Stimulated activated CD4-positive, alpha-beta T cell treated with anti-CD3 and anti-CD28 coated beads, Interleukin-15, amount 100 ng/mL, for 48 hours (primary cell): ENCODE measurements at places on chromosomes 1 and 21.

DNA sequence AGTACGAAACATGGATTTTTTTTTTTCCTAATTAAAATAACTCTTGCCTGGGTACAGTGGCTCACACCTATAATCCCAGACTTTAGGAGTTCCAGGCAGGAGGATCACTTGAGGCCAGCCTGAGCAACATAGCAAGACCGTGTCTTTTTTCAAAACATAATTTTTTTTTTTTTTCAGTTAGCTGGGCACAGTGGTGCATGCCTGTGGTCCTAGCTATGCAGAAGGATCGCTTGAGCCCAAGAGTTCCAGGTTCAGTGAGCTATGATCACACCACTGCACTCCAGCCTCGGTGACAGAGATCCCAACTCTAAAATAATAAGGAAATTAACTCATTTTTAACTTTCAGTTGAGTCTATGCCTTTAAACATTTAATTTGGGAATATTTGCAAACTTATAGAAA, 170.1 kb downstream of the NEK7 start:
- no peak for DNase-seq

DNA sequence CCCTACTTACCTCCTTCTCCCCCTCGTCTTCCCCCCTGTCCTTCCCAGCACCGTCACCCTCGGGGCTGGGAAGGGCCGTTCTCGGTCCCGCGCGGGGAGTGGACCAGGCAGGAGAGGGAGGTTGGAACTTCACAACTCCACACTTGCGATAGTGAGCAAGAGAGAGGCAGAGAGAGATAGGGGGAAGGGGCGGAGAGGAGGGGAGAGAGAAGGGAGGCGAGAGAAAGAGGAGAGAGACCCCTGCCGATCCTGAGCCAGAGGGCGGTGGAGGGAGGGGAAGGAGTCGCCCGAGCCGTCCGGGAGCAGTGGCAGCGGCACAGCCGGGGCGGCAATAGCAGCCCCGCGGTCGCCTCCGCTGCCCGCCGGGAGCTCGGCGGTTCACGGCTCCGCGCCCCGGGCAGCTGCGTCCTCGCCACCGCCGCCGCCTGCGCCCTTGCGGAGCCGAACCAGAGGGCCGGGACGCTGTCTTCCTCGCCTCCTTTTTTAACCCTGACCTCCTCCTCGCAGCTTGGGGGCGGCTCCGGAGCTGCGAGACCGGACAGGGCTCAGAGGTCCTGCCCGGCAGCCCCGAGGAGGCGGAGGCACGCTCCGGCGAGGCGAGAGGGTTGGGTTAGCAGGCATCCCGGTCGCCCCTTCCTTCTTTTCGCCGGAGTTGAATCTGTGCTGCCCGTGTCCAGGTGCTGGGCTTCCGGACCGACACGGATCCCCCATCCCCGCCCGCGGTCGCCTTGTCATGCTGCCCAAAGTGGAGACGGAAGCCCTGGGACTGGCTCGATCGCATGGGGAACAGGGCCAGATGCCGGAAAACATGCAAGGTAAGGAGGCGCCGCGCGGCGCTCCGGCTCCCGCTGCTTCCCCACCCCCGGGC, 11.7 kb downstream of the NR5A2 start:
- no peak for DNase-seq

- DNase-seq, result no peak
Observed at GRCh38 chr1:93980320-93981273, 71.4 kb upstream of the GCLM start.

DNA sequence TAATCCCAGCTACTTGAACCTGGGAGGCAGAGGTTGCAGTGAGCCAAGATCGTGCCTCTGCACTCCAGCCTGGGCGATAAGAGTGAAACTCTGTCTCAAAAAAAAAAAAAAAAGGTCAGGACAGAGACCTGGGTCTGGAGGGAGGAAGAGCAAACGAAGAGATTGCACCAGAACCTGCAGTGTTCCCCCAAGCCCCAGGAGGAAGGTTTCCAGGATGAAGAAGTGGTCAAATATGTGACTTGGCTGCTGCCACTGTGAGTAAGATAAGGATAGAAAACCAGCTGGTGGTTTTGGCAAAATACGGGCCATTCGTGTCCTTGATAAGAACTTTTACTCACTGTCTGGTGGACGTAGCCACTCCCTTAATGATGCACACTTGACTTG, 42.2 kb downstream of the CLDN14 start:
- no peak for DNase-seq

DNA sequence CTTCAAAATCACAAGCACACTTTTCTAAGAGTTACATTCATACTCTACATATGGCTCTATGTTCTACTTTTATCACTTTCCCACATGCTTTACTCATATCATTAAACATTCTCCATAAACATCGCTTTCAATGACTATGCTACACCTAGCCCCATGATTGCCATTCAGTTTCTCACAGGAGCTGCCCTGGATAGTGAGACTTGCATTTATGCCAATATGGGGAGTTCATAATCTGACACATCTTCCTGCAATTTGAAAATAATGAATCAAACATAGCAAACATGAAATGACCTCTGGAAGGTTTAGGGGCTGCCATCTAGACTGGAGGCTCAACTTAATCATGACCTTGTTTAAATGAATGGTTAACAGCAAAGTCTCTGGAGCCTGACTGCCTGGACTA, 9.0 kb upstream of the CYP4A22 start:
- DNase-seq, result no peak

DNA sequence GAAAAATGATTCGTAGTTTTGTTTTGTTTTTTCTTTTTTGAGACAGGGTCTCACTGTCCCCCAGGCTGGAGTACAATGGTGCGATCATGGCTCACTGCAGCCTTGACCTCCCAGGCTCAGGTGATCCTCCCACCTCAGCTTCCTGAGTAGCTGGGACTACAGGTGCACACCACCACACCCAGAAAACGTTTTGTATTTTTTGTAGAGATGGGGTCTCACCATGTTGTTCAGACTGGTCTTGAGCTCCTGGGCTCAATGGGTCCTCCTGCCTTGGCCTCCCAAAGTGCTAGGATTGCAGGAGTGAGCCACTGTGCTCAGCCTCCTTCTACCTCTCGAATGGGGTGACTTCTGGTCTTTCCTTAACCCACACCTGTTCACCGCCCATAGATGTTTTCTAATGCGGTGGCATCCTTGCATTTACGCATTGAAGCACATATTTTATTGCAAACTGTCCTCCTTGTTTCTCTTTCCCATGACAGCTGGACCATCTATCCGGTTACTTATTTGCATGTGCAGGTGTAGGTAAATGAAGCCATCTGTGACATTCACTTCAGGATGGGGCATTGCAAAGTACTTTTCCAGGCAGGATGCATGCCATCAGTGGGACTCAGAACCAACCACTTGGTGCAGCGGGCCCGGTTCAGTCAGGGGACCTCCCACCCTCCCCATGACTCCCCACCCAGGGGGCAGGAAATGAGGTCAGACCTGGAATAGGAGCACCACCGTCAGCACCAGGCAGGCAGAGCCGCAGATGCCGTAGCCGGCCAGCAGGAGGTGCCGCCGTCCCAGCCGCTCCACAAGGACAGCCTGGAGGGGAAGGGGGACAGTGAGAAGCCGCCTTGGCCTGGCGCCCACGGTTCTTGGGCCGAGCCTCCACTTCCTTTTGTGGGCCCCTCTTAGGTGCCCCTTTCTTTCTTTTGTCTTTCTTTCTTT, 16.5 kb downstream of the SLC2A7 start:
- DNase-seq, result no peak

GRCh38 chr1:18820791-18821641, 38.4 kb downstream of the TAS1R2 start:
- DNase-seq, result peak; percentile 36

GRCh38 chr1:178278916-178279686, 185.2 kb downstream of the RASAL2 start:
- DNase-seq, result no peak

- DNase-seq, result peak; percentile 50
Observed at GRCh38 chr1:181089676-181090544, 1.4 kb downstream of the IER5 start.

GRCh38 chr1:180198196-180198595, 31.9 kb upstream of the LHX4 start:
- DNase-seq, result no peak

GRCh38 chr1:193265716-193266115, 79.3 kb upstream of the B3GALT2 start:
- no peak for DNase-seq

DNA sequence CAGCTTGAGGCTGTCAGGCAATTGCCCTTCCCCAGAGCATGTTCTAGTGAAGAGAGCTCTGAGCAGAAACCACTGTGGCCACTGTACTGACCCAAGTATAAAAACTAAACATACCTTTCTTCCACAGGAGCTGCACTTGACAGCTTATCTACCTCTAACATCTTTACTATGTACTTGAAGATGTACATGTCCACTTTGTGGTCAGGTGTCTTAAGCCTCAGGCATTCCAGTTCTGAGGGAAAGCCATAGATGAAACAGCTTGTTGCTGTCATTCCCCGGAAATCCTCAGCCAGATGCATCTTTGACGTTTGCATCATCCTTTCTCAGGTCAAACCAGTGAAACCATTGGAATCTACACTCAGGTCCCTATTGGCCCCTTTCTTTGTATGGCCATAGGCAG, 70.4 kb downstream of the CHRM3 start:
- DNase-seq, result no peak

DNA sequence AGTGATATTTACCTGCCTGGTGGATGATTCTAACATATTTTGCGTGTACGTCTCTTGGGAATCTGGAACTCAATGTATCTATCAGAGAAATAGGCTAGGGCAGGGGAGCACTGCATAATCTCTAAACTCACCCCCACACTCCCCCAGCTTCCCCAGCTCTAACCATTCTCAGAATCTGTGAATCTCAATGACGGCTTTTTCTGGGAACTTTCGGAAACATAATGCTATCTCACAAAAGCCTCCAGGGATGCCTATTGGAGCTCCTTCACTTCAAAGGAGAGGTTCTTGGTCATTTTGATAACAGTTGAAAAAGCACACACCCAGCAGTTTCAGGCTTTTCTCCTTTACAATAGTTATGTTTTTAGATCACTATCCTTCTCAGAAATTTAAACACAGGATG, 113.8 kb upstream of the MAGI3 start:
- no peak for DNase-seq

- no peak for DNase-seq
Observed at GRCh38 chr1:162074276-162075005, 5.0 kb downstream of the NOS1AP start.

GRCh38 chr1:60861961-60862567, 220.3 kb upstream of the NFIA start:
- DNase-seq, result no peak

DNA sequence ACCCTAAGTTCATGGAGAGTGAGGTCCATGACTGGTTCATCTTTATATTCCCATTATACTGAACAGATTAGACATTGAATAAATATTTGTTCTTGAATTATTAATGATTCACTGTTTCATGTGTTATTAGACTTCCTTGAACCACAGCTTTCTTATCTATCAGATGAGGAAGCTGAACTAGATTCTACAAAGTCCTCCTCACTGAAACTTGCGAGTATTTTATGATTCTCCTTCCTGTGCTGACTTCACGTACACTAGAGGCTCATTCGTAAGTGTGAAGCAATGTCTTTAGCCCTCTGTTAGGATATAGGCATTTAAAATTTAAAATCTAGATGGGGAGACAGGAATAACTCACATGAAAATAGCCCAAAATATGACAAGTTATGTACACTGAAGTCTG, 95.6 kb upstream of the IRF2BP2 start:
- DNase-seq, result no peak

DNA sequence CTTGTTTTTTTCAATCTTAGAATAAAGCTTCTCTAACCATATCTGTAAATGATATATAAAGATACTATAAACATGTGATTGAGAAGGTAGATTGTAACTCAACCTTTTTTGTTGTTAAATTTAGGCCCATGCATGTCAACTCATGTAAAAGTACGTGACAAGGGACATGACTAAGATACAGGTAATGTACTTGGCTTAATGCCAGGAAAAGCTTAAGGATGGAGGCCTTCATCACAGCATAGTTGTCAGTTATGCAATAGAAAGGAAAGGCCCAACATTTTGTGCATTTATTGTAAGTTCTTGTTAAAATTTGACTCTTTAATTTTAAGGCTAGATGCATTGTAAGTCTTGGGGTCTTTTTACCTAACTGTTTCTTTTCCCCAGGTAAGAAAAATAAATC, 305.1 kb downstream of the LTN1 start:
- no peak for DNase-seq

DNA sequence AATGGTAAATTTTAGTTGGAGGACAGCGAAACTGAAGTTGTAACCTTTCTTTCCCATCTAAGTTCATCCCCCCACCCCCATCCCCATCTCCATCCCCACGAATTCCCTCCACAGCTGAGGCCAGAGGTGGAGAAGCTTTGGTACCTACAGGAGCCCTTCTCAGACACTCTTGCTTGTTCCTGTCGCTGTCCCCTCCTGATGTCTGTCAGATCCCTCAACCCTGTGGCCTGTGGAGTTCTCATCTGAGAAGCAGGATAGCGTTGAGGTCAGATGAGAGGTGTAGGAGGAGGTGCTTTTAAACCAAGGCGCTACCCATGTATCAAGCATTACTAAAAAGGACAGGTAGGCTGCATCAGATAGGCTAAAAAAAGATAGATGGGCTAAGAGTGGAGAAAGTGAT, 769 bp downstream of the NTPCR start:
- no peak for DNase-seq

DNA sequence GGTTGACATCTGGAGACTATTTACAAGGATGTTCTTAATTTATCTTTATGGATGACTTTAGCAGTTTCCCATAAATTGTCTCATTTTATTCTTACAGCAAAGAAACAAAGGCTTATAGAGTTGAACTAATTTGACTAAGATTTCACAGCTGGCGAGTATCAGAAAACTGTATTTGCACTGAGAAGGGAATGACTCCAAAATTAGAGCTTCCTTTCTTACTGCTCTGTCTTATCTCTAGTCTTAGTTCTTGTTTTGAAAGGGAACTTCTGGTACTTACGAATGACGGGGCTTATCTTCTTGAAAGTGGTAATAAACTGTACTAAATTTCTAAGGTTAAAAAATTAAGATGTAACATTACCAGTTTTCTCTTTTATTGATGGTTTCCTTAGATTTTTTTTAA, 13.6 kb downstream of the CNST start:
- DNase-seq, result no peak

DNA sequence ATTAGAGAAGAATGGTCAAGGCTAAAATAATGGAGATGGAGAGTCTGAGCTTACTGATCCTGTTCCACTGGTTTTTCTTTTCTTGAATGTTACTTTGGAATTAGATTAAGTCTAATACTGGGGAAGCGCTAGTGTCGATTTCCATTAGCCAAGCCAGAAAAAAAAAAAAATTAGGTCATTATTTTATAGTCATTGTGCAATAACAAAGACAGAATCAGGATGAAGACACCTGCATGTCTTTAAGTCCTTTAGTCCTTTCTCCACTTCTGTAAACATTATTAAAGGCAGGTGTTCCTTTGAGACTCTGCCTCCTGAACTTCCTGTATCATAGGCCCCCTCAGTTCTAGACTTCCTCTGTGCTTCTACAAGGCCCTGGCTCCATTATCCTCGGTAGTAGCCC, 42.8 kb downstream of the MYSM1 start:
- no peak for DNase-seq

- no peak for DNase-seq
Observed at GRCh38 chr1:2233468-2233867, 5.3 kb downstream of the SKI start.
